ENCODE measurements at places on chromosomes 2 and 18.

DNA sequence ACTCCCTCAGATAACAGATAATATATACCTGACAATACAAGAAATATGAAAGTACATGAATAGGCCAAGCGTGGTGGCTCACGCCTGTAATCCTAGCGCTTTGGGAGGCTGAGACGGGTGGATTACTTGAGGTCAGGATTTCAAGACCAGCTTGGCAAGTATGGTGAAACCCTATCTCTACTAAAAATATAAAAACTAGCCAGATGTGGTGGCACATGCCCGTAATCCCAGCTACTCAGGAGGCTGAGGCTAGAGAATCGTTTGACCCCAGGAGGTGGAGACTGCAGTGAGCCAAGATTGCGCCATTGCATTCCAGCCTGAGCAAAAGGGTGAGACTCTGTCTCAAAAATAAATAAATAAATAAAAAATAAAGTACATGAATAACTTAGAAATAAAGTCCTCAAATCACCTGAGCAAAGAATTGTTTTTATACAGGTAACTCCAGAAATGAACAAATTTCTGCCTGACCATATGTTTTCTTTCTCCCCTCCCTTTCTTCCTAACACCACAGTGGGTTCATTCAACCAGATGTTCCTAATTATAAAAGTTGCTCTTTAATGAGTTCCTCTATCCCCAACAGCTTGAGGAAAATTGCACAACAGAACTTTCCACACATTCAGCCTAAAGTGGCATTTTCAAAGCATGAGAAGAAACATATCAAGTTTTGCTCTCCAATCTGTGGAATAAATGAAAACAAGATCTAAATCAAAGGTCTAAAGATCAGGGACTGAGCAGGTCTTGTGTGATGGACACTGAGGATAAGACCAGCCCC, 33.6 kb upstream of the AP1S3 start:
- no peak for DNase-seq

GRCh38 chr2:106073678-106074406, 120.3 kb downstream of the UXS1 start:
- no peak for DNase-seq

DNA sequence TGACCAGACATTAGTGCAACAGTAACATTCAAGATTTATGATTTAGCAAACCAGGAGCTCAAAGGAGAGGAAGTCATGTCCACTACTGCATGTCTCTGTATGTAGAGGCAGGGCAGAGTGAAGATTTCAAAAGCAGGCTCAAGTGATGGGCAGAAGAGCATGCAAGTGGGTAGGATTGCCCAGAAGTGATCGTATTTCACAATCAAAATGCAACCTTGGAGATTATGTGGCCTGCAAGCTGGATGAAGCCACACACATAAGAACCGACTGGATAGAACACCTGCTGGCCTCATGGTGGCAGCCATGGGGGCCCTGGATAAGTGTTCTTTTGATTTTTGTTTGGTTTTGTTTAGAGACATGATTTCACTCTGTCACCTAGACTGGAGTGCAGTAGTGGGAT, 286.8 kb upstream of the RAB12 start:
- DNase-seq = no peak

GRCh38 chr2:137205324-137205723, 440.0 kb downstream of the THSD7B start:
- no peak for DNase-seq

DNA sequence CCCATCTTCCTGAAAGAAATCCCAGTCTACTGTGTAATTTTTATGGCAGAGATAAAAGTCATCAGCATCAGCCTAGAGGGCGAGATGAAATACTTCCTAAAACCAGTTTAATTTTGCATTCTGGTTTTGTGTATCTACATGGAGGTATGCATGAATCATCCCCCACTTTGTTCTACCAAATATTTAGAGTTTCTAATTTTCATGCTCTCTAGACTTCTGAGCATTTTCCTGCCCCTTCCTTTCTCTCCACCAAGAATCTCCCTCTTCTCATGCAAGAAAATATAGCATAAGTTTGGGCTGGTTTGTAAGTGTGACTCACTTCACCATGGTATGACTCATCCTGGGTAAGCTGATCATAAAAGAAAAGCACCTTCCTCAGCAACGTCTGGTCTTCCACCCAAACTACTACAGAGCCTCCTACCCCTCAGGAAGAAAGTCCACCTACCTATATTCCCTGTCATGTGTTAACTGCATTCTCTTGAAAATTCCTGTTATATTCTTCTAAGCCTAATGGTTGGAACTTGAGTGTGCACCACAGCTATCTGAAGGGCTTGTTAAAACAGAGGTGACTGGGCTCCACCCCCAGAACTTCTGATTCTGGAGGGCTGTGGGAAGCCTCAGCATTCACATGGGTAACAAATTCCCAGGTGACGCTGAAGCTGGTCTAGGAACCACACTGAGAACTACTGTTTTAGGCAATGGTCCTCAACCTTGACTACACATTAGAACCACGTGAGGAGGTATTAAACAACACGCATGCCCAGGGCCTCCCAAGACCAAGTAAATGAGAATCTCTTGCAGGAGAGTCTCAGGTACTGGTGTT, 37.4 kb upstream of the RAPGEF4 start:
- no peak for DNase-seq

DNA sequence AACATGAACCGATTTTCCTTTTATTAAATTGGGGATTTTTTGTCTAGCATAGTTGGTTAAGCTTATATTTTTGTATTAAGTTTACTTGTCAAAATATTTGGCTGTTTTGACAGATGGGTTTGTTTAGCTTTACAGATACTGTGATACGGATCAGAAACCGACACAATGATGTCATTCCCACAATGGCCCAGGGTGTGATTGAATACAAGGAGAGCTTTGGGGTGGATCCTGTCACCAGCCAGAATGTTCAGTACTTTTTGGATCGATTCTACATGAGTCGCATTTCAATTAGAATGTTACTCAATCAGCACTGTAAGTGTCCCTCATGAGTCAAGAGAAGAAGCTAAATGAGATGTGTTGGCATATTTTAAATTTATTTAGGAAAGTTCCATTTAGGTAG, 8.5 kb downstream of the PDK1 start:
- DNase-seq = no peak

All from activated T-cell treated with anti-CD3 and anti-CD28 coated beads, Interleukin-2, amount 50 U/mL, for 4 hours (primary cell).